ENCODE measurements at places on chromosomes 6 and 20.

GRCh38 chr6:13560651-13561044 lies 13.8 kb upstream of the SIRT5 start:
- DNase-seq = no peak

- DNase-seq = no peak
These were observed 32.8 kb downstream of the PSMB9 start for GRCh38 chr6:32886681-32887383.

DNA sequence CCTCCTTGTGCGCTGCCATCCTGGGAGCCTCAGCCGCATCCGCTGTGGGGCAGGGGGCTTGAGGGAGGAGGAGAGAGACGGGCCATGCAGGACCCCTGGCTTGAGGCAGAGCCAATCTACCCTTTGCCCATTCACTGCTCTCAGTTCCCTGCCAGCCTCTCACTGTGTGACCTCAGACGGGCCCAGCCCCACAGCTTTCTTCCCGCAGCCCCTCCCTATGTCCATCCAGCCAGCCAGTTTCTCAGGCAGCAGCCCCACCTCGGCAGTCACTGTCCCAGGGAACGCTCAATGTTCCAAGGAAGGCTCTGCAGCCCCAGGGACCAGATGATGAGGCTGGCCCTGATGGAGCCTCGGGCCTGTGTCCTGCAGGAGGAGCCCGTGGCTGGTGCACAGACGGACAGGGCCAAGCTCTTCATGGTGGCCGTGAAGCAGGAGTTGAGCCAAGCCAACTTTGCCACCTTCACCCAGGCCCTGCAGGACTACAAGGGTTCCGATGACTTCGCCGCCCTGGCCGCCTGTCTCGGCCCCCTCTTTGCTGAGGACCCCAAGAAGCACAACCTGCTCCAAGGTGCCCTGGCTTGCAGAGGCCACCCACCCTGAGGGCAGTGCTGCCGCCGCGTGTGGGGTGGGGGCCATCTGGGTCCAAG lies 3.9 kb upstream of the TNFRSF6B start:
- DNase-seq = no peak

GRCh38 chr6:113894712-113895674 lies 37.8 kb downstream of the MARCKS start:
- DNase-seq = no peak

- DNase-seq = no peak
These were observed 71.4 kb upstream of the UFL1 start for GRCh38 chr6:96450082-96450769.

- no peak for DNase-seq
These were observed 575.3 kb downstream of the RNF144B start for GRCh38 chr6:18962361-18962905.

DNA sequence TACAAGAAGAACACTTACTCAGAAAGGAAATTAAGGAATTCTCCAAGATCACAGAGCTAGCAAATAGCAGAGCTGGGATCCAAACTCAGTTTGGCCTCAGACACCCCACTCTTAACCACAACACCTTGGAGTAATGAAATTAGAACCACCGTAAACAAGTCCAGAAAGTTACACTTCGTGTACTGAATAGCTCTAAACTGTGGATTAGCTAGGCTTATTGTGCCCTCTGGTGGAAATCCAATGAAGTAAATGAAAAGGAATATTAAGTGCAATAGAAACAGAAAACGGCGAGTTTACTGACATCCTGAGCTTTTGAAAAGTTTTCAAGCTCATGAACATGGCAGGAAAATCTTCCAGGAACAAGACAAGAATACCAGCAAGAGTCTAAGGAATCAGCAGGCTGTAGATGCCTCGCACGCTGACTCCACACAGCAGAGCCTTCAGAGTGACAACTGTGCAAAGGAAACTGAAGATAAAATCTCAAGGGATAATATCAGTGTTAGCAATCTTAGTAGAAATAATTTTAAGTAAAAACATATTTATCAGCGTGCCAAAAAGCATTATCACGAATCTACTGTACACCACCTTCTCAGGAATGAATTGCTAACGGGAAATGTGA lies 34.6 kb downstream of the FBXO5 start:
- no peak for DNase-seq

- no peak for DNase-seq
These were observed 75.2 kb downstream of the YTHDF1 start for GRCh38 chr20:63140514-63141433.

- no peak for DNase-seq
These were observed 40.6 kb downstream of the SIRPA start for GRCh38 chr20:1935696-1936366.

GRCh38 chr6:129115471-129115870 lies 232.5 kb downstream of the LAMA2 start:
- DNase-seq = no peak

DNA sequence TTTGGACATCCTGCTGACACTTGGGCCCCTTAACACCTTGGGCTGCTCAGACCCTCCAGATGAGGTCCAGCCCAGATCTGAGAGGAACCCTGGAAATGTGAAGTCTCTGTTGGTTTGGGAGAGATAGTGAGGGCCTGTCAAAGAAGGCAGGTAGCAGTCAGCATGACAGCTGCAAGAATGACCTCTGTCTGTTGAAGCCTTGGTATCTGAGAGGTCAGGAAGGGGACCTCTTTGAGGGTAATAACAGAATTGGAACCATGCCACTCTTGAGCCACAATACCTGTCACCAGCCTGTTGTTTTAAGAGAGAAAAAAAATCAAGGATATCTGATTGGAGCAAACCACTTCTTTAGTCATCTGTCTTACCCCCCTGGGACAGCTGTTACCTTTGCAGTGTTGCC lies 4.2 kb downstream of the SYS1 start:
- no peak for DNase-seq

GRCh38 chr6:144683216-144684070 lies 398.3 kb downstream of the UTRN start:
- no peak for DNase-seq

- no peak for DNase-seq
These were observed 4.3 kb downstream of the VSX1 start for GRCh38 chr20:25077610-25078169.

DNA sequence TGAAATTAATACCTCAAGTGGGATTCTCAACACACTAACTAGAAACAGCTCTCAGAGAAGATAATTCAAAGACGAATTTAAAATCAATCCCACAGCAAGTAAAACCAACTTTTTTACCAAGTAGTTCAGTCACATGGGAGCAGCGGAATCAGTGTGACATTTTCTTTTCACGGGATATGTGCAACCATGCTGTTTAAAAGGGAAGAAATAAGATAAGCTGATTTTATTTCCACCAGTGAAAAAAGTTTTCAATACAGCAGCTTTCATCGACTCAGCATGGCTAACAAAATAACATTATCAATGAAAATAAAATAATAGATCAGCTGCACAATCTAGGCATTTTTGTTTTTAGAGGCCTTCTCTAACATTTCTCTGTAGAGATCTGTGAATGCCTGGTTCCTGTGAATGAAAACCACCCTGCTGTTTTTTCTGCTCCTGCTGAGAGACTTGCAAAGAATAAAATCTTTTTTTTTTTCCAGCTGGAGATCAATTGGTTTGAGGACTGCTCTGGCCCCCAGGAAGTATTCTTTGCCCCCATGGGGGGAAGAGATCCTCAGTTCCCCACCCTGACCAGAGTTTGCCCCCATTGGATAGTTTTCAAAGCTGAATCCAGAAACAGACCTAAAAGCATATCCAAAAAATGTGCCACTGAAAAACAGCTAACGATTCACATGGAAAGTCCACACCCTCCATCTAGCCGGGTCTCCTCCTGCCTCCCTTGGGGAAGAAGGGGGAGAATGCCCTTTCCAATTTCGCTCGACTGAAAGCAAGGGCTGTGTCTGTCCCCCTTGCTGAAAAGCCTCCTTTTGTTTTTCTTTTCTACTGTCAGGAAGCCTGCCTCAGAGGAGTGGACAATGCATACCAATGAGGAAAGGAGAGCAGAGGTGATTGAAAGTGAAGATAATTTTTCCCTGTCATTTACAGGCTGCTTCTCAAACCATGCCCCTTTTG lies 317.6 kb downstream of the PRKN start:
- DNase-seq = no peak

DNA sequence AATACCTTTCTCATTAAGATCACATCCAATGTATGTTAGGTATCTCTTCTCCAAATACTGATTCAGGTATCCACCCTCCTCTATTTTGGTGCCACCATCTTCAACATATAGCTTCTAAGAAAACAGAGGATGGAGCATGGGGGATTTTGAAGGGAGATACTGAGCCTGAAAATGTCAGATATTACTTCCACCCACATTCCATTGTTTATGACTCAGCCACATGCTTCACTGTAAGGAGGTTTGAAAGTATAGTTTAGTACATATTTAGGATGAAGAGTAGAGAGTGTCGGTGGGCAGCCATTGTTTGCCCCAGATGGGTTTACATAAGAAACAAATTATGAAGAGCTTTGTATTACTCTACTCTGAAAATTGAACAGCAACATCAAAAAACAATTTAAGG lies 286.7 kb downstream of the TFAP2B start:
- no peak for DNase-seq

DNA sequence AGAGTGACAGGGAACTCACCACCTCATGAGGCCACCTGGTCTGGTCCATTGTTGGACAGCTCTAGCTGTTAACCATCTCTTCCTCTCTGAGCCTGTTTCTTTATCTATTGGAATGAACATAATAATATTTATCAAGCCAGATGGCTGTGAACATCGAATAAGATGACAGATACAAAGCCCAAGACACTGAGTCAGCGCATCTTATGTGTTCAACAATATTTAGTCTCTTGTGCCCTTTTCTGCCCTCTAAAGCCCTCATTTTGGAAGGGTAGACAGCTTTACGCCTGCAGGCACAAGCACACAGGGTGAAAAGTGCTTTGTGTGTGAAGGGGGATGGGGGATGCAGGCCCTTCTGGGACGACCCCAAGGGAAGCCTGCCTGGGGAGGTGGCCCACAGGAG lies 164.0 kb downstream of the GRM4 start:
- no peak for DNase-seq

DNA sequence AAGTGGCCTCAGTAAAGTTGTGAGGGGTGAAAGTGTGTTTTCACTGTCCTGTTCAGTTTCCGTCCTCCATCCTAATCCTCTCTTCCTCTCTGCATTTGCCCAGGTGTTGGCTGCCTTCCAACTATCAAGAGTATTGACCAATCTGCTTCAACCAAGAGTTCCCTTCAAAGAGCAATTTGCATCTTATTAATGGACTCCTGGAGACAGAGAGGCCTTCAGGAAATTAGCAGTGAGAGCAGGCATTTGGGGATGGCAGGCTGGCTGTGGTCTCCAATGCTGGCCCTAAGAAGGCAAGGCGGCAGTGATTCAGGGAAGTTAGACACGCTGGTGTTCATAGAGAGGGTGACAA lies 77.2 kb downstream of the GPR6 start:
- DNase-seq = no peak

DNA sequence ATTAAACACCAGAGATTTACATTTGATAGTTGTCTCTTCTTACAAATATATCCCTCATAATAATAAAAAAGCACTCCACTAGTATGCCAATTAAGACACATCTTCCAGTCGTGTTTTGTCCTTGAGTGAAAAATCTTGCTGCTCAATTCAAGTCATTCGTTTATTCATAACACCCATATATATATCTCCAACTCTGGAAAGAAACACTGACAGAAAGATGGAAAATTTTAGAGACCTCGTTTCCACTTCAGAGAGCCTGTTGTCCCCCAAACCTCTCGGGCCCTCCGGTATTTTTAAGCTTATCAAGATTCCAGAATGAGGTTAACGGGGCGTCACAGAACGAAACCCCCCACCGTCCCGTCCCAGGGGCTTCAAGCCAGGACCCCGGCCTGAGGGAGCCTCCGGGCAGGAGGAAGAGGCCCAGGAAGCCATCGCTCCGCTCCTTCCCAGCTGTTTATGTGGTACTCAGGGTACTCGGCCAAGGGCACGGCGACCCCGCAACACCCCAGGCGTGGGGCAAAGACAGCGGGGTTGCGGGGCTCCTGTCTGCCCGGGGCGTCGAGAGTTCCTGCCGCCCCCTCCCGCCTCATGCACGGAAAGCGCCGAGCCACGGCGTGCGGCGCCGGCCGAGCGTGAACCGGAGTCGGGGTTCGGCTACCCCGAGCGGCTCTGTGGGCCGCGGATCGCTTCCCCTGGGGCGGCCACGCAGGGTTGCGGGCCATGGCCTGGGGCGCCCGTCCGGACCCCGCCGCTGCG lies 623 bp upstream of the SNX9 start:
- DNase-seq = no peak

- DNase-seq = no peak
These were observed 708 bp downstream of the WDR46 start for GRCh38 chr6:33288141-33288920.

GRCh38 chr6:160203522-160203921 lies 55.1 kb downstream of the SLC22A2 start:
- DNase-seq = no peak

DNA sequence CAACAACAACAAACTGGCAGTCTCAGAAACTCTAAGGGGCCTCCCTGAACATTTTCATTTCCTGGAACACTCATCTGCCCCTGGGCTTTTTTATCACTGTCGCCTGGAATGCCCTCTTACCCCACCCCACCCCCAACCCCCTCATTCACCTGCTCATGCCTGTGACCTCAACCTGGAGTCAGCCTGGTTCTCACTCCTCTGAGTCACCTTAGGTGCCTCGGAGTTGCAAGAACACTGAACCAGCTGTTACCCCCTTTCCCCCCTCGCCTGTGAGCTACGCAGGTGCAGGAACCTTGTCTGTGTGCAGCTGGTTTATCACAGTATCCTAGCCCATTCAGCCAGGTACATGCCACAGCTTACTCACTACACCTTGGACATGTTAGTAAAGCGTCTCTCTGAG lies 12.8 kb upstream of the SNAI1 start:
- DNase-seq = no peak

DNA sequence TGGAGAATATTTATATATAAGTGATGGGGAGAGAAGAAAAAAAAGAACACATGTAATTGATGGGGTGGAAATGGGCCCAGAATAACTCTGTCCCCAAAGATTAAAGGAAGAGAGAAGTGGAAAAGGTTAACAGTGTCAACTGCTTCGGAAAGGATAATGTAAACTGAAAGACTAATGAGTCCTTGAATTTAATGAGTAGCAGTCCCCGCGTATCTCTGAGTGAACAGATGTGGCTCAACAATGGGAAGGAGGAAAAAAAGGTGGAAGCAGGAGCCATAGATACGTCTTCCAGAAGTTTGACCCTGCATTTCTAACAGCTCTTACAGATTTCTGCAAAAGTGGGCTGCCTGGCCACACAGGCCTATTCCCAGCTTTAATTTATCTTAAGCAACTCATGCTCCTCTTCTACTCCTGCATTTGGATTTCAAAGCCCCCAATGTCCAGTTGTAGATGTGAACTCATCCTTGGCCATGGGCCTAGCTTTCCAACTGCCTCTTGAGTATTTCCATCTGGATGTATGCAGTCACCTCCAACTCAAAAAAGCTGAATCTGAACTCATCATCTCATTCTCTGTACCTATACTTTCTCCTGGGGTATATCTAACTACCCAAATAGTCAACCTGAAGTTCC lies 61.3 kb downstream of the DST start:
- no peak for DNase-seq

GRCh38 chr6:141635621-141636020 lies 497.1 kb upstream of the GJE1 start:
- DNase-seq = no peak

GRCh38 chr6:34385793-34386195 lies 6.7 kb downstream of the NUDT3 start:
- DNase-seq = no peak

Data from T-helper 17 cell (primary cell).